ENCODE measurements at places on chromosomes 16 and 17. TPM values are rescaled to one million over a fixed set of nuclear protein-coding genes. Genes with fewer than 3 reads are reported as not detected.
A peak's percentile ranks its signal among the peaks of the same experiment; 100 is the strongest.

The AXIN2 gene
- 40.4 TPM for polyA plus RNA-seq

The OTOA gene
- not detected for polyA plus RNA-seq

The NPIPA3 gene
- polyA plus RNA-seq = 7.3 TPM

The PYDC1 gene
- 1.2 TPM for polyA plus RNA-seq

The MAPT gene
- polyA plus RNA-seq = 7.2 TPM

The TBC1D26 gene
- 1.0 TPM for polyA plus RNA-seq

The OR3A3 gene
- not detected for polyA plus RNA-seq

The CCL14 gene
- polyA plus RNA-seq = 23.0 TPM

The CSH2 gene
- polyA plus RNA-seq = not detected

The TEKT5 gene
- 0.16 TPM for polyA plus RNA-seq

The OTOP2 gene
- polyA plus RNA-seq = not detected

- DNase-seq = no peak
Measured at GRCh38 chr16:75983296-75983695, 257.0 kb upstream of the CPHXL start.

- no peak for DNase-seq
Measured at GRCh38 chr17:59892251-59892923, 356 bp downstream of the TUBD1 start.

- peak; percentile 82 for DNase-seq
Measured at GRCh38 chr16:10579965-10580882, at the start of gene EMP2. Gene EMP2, minus strand, starts transcription at chr16:10580598. Its CDS starts 32,981 bp downstream, at chr16:10547617.

GRCh38 chr17:82882715-82883418 is 43.0 kb upstream of the ZNF750 start:
- DNase-seq = no peak

GRCh38 chr16:85153046-85153445 is 40.8 kb upstream of the CIBAR2 start:
- DNase-seq = no peak

DNA sequence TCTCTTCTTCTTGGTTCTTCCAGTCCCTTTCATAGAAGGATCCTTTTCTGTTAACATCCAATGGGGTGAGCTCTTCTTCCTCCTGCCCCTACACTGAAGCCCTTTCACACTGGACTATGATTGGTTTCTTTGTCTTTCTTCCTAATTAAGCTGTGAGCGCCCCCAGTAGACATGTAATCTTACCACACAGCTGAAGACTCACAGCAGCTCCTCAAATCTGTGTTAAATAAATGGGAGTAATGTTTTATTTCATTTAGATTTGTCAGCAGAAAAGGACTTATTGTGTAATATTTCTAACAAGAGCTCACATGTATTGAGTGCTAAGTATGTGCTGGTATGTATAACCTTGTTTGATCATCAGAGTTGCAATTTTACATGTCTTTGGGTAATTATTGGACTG is 55.7 kb downstream of the TOX3 start:
- no peak for DNase-seq

GRCh38 chr16:46629331-46630219 is 8.4 kb upstream of the SHCBP1 start:
- no peak for DNase-seq

- DNase-seq = no peak
Measured at GRCh38 chr17:76499267-76499667, 2.0 kb downstream of the RHBDF2 start.

GRCh38 chr17:60637683-60638082 is 37.7 kb downstream of the PPM1D start:
- no peak for DNase-seq

DNA sequence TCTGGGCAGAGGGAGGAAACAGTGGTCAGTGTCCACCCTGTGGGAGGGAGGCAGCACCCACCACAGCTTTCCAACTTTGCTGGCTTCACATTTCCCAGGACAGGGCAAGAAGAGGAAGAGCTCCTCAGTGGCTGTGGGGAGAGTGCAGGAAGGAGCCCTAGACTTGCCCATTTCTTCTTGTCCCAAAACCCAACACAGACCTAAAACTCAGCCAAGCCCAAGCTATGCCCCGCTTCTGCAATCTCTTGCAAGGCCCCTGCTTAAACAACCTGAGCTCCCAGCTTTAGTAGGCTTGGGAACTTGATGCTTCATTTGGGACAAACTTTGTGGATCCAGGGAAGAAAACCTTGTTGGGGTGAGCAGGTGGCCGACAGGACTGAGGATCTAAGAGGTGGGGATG is 173.8 kb downstream of the LGALS9B start:
- no peak for DNase-seq

DNA sequence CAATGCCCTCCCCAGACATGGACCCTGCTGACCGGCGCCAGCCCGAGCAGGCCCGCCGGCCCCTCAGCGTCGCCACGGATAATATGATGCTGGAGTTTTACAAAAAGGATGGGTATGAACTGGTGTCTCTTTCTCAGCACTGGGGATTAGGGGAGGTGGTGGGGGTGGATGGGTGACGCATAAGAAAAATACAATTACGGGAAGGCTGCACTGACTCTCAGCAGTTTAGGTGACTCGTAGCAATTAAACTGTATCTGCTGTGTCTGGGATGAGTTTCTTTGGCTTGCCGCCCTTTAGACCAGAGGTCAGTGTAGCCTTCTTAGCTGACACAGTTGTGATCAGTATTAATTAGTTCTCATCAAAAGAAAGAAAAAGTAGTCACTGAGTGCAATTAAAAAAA is 59.0 kb downstream of the ELAC2 start:
- DNase-seq = no peak

DNA sequence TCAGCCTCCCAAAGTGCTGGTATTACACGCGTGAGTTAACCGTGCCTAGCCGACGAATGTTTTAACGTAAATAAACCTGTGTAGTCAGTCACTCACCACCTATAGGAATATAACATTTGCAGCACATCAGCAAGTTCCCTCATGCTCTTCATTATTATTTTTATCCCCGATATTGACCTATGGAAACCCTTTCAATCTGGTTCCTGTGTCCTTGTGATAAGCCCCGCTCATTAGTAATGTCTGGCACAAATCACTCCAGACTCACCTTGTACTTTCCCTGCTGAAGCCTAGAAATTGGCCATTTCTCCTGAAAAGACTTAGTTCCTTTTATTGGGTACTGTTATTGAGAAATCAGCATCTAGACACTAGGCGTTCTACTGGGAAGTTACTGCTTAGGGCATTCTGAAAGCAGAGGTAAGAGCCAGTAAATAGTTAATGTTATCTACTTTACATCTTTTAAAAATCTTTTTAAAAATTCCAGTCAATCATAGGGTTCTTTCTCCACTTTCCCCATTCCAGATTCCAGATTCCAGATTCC is 1.5 kb upstream of the PHKG2 start:
- no peak for DNase-seq

- DNase-seq = no peak
Measured at GRCh38 chr16:4433914-4434787, 8.5 kb downstream of the DNAJA3 start.

DNA sequence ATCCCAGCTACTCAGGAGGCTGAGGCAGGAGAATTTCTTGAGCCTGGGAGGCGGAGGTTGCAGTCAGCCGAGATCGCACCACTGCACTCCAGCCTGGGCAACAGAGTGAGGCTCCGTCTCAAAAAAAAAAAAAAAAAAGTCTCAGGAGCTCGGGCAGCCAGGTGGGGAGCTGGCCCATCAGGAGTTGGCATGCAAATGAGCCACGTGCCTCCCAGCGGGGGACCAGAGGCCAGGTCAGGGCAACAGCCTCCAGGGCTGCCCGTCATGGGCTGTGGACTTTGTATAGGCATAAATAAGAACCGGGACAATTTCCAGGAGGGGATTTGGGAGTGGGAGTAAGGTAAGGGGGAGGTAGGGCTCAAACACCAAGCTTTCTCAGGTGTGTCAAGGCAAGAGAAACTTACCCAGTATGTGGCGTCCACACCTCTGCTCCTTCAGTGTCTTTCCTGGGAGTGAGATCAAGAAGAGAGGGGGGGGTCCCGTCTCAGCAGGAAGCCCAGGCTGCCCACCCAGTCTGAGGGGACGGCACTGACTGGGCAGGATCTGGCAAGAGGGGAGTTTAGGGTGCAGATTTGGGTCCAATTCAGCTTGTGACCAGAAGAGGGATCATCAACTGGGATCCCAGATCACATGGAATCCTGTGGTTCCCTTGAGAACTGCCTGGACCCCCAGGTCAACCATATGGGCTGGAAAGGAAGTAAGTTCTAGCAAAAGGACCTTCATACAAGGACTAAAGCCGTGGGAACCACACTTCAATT is 22.3 kb upstream of the G6PC1 start:
- DNase-seq = no peak

DNA sequence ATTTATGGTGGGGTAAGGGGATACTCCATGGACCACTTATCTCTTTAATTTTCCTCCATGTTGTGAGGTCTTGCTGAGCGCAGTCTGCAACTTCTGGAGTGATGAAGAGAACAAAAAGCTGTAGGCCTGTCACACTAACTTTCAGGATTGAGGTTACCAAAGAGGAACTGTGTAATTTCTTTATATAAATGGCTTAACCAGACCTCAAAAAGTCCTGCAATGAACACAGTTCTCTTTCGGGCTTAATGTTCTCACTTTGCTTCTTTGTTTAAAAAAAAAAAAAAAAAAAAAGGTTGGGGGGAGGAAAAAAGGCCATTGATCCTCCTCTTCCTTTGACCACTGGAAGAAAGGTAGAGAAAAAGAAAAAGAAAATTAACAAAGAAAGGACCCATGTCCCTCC is 86.8 kb upstream of the SOX9 start:
- no peak for DNase-seq

DNA sequence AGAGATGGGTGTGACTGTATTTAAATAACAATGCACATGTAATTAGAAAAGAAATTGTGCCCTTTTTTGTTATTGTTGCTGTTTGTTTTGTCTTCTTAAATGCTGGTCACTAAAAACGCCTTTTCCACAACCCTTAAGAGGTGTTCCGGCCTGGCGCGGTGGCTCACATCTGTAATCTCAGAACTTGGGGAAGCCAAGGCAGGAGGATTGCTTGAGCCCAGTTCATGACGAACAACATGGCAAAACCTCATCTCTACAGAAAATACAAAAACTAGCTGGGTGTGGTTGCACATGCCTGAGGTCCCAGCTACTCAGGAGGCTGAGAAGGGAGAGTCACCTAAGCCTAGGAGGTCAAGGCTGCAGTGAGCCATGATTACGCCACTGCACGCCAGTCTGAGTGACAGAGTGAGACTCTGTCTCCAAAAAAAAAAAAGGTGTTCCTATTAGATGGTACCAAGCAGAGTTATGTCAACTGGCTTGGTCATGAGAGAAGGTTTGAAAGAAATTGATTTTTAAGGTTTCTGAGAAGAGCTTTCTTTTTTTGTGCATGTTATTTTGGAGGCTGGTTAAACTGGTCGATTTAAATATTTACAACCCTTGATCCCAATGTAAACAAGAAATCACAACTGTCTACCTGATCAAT is 23.5 kb upstream of the RFFL start:
- DNase-seq = no peak

DNA sequence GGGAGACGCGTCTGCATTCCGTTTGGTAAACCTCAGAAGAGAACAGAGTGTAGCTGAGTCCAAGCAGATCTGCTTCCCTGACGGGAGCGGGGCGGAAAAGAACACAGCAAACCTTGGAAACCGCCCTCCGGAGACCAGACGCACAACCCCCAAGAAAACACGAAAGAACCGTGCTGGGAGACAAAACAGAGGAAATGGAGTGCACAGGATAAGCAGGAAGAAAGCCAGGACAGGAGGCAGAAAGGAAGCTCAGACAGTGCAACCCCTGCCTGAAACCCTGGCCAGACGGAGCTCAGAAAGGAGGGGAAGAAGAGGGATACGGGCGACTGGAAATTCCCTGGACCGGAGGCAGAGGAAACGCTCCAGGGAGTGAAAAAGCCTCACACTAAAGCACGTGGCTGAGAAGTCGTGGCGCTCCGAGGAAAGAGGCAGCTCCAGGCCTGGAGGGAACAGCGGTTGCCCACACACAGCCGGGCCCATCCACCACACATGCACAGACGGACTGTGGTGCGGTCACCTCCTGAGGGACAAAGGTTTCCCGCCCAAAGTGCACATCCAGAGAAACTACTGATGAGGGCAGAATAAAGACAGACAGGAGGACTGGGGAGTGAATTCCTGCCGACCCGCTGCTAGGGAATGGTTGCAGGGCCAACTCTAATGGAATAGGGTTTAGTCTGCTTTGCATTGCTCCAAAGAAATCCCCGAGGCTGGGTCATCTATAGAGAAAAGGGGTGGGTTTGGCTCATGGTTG is 10.2 kb downstream of the DPEP1 start:
- no peak for DNase-seq

DNA sequence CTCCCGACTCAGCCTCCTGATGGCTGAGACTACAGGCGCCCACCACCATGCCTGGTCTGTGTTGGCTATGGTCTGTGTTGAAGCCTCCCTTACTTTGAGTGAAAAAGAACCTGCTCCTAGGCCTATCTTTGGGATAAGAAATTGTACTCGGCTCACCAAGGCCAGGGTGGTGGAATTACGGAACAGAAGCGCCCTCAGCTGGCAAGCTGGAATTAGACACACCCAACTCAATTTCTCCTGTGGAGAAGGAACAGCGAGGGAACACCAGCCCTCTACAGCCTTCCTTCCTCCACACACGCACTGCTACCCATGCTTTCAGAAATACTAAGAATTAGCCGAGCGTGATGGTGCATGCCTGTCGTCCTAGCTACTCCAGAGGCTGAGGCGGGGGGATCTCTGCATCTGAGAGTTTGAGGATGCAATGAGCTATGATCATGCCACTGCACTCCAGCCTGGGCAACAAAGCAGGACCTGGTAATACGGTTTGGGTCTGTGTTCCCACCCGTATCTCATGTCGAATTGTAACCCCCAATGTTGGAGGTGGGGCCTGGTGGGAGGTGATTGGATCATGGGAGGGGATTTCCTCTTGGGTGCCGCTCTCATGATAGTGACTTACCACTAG is 40.1 kb upstream of the RBBP6 start:
- DNase-seq = no peak
